Stimulated activated CD8-positive, alpha-beta memory T cell treated with anti-CD3 and anti-CD28 coated beads, Interleukin-4, amount 100 ng/mL, for 4 hours (primary cell): ENCODE measurements at places on chromosomes 12 and 14.

DNA sequence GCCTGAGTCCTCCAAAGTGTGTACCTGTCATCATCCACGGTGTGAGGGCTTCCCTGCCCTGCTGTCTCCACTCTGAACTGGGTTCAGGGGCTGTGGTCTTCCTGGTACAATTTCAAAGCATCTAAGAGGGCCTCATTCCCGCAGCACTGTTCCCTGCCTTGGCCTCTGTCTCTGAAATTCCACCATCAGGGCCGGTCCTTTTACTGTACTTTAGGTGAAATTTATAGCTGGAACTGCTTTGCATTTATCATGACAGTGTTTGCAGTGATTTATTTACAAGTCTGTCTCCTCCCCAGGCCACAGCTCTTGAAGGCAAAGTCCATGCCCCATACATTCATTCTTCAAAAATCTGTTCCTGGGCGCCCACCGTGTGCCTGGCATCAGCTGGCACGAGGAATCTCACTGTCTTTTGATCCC, 36.9 kb upstream of the NCOR2 start:
- no peak for DNase-seq

DNA sequence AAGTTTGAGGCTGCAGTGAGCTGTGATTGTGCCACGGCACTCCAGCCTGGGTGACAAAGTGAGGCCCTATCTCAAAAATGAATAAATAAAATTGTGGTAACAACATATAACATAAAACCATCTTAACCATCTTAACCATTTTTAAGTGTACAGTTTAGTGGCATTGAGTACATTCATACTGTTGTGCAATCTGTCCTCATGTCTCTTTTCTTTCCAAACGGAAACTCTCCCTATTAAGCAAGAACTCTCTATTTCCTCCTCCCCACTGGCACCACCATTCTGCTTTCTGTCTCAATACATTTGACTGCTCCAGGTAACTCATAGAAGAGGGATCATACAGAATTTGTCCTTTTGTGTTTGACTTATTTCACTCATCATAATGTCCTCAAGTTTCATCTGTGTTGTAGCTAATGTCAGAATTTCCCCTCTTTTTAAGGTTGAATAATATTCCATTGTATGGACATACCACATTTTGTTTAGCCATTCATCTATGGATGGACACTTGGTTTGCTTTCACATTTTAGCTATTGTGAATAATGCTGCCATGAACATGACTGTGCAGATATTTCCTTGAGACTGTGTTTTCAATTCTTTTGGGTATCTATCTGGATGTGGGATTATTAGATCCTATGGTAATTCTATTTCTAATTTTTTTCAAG, 4.4 kb upstream of the MARK3 start:
- no peak for DNase-seq

DNA sequence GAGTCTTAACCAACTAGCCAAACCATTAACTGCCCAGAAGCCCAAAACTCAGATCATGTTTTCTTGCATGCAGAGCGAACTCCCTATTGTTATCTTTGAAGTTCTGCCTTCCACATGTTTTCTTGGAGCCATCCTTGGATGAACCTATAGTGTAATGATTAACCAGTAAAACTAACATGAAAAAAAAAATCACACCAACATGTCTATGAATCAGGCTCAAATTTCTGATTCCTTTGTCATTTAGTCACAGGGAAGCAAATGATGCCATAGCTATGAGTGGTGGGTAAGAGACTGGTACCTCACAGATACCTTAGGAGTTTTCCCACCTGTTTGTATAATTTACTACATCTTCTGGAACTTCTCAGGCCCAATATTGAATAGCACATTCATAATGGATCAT, 70.7 kb downstream of the PTPRO start:
- DNase-seq = no peak

DNA sequence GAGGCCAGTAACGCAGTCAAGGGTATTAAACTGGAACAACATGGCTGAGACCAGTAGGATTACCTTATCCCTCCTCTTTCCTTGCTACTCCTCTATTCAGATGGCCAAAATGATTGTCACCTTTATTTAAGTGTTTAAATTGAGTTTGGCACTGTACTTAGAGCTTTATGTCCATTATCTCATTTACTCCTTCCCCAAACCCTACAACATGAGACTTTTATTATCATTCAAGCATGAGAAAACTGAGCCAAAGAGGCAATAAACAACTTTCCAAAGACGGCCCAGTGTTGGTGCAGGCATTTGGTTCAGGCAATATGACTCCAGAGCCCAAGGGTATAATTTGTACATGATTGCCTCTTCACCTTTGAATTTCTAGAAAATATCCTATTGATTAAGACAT, 370.9 kb upstream of the KITLG start:
- no peak for DNase-seq

DNA sequence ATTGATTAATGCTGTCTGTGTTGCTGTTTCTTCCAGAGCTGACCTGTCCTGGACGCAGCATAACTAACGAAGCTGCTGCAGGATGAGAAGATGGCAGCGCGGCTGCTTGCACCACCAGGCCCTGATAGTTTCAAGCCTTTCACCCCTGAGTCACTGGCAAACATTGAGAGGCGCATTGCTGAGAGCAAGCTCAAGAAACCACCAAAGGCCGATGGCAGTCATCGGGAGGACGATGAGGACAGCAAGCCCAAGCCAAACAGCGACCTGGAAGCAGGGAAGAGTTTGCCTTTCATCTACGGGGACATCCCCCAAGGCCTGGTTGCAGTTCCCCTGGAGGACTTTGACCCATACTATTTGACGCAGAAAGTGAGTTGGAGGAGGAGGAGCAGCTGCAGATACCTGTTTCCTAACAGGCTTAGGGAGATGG, 71.7 kb downstream of the SCN8A start:
- no peak for DNase-seq

- no peak for DNase-seq
Observed at GRCh38 chr12:74915718-74916117, 293.9 kb downstream of the KCNC2 start.

DNA sequence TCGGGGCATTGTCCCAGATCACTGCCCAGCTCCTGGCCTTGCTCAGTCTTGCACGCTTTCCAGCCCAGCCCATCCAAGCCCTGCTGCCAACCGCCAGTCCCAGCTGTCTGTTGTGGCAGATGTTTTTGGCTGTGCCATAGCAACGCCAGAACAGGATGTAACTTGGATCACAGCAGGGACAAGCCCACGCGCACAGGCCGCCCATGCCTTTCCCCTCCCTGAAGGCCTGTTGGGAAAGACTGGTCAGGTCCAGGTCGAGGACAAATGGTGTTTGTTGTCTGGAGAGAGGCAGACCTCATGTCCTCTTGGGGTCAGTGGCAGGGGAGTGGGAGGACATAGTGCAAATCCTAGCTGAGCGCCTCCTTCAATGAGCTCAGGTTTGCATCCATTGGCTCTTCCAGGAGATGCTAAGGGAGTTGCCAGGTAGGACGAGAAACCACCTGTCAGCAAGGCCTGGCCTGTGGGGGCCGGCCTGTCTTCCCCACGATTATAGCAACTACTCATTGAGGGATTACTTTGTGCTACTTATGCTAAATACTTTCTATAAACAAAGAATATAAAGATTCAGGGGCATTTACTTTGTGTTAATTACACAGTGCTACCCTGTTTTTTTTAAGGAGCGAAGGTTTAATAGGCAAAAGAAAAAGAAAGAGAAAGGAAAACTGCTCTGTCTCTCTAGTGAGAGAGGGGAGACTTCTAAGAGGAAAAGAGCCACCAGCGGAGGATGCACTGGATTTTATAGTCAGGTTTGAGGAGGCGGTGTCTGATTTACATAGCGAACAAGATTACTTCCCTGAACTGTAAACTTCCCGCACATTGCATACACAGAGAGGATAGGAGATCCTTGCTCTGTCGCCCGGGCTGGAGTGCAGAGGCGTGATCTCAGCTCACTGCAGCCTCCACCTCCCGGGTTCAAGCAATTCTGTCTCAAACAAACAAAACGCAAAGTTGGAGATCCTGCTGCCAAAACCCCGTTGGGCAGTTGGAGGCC, 42.8 kb upstream of the CORO1C start:
- no peak for DNase-seq

GRCh38 chr12:55757701-55758100, 14.8 kb downstream of the GDF11 start:
- no peak for DNase-seq

DNA sequence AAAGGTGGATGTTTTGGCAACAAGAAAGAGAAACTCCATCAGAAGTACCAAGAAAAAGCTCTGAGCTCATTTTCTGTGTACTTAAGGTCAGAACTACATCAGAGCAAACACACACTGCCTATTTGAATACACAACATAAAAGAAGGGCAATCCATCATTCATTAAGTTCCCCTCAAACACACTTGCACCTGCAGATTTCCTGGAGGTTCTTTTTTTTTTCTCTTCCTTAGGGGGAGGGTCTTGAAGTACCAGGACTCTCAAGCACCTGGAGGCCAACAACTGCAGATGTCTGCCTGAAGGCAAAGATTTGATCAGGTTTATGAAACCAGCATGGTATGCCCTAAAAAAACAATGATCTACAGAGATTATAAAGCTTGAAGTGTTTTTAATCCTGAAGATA, 26.1 kb upstream of the PTHLH start:
- DNase-seq = no peak

DNA sequence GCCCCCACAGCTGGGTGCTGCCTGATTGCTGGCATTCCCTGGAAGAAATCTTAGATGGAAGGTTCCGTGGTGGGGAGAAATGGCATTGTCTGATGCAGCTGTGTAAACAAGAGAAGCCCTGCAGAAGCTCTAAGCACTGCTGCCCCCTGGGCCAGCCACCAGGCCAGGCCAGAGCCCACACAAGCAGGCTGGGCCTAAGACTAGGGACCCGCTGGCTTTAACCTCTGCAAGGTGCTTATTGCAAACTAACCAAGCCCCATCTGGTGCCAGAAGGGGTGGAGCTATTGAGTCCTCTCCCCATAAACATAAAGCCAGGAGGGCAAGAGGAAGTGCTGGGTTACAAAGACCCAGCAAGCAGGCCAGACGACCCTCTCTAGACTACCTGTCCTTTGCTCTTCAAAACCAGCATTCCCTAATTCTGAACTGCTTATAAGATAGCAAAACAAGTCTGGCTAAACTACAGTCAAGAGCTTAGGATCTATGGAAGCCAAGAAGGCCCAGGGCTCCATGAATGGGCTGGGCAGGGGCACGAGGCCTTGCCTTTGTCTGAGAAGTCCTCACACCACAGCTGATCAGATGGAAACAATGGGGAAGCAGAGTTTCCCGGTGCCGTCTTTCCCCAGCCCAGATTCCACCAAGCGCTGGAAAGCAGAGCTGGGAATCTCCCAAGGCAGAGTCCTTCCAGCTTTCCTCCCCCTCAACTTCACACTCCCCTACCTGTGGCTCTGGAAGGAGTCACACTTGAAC, 28.8 kb downstream of the P2RX4 start:
- no peak for DNase-seq

- DNase-seq = no peak
Observed at GRCh38 chr12:98544751-98545150, 29.4 kb downstream of the TMPO start.

DNA sequence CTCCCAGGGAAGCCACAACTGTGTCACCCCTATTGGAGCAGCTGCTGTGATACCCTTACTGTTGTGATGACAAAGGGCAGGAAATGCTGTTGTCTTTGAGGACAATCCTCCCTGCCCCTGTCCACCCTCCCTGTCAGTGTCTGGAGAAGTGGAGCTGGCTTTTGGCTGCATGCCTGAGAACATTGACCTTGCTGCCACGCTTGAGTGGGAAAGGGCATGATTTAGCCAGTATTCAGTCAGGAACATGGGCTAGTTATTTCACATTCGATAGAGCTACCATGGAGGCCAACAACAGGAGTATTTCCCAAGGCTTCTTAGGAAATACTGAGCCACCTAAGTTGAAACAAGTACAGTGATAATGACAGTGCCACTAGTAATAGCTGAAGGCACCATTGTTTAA, 59.4 kb downstream of the MYRFL start:
- no peak for DNase-seq

GRCh38 chr12:109832541-109833306, 474 bp downstream of the TRPV4 start:
- DNase-seq = no peak

DNA sequence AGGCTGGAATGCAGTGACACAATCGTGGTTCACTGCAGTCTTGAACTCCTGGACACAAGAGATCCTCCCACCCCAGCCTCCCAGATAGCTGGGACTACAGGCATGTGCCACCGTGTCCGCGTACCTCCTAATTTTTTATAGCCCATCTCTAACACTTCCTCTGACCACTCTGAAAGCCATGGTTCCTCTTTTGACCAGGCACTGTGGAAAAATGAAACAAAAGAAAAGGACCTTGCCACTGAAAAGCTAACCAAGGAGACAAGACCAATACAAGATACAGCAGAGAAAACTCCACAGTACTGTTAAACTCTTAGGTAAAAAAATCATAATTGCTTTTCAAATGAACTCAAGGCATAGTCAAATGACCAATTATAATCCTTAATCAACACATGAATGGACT, 233.3 kb downstream of the NEDD1 start:
- DNase-seq = no peak

DNA sequence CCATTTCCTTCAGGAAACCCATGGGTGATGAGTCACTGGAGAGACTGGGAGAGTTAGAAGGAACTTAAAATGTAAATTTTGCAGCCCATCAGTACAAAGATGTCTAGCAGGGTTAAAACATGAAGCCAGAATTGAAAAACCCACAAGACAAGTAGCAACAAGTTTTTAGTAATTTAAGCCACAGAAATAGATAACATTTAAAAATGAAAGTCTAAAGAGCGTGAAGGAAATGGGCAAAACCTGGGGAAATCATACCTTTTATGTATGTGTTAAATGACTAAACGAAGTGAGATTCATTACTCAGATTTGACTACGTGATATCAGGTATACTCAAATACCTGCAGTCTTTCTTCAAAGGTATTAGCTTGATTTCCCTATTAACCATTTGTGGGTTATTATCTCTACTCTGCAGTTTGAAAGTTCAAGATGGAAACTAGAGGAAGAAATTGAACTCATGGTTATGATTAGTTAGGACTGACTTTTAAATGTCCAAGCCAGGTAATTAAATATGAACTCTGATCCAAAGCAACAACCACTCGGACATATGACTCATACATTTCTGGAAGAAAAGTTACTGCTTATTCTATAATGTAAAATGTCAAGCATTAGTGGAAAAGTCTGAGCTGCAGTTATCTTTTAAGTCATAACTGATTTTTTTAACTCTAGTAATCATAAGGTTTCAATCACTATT, 84.1 kb downstream of the ITPR2 start:
- DNase-seq = no peak

- no peak for DNase-seq
Observed at GRCh38 chr12:90543841-90544240, 411.1 kb downstream of the CCER1 start.

DNA sequence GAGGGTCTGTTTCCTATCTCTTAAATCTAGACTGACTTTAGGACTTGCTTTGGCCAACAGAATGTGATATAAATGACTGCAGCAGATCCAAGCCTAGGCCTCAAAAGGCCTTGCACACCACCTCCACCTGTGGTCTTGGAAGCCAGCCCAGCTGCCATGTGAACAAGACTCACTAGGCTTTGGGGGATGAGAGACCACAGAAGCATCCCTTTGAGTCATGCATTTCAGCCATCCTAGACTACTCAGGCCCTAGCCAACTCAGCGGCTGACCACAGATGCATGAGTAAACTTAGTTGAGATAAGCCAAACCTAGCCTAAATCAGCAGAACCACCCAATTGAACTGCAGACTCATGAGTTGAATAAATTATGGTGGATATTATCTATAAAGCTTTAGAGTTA, 87.7 kb downstream of the KCNH5 start:
- no peak for DNase-seq

GRCh38 chr12:130427381-130427887, 89.7 kb downstream of the PIWIL1 start:
- DNase-seq = no peak
